ENCODE measurements at places on chromosomes 1 and 21.

- no peak for DNase-seq
These were observed 345.3 kb upstream of the ADGRL2 start for GRCh38 chr1:81455481-81455880.

DNA sequence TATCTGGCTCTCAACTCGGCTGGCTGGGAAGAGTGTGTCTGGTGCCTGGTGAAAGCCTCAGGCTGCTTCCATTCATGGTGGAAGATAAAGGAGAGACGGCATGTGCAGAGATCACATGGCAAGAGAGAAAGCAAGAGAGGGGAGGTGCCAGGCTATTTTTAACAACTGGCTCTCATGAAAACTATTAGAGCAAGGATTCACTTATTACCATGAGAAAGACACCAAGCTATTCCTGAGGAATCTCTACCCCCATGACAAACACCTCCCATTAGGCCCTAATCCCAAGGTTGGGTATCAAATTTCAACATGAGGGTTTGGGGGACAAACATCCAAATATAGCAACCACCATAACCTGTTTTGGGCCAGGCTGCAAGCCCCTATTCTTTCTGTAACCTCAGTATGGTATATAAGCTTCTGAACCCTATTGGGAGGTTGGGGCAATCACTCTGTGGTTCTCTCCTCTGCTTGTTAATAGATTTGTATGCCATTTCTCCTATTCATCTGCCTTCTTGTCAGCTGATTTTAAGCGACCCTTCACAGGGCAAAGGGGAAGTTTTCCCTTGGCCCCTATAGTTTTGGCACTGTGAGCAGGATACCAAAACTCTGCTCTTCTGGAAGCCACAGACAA is 179.0 kb upstream of the TNR start:
- no peak for DNase-seq

DNA sequence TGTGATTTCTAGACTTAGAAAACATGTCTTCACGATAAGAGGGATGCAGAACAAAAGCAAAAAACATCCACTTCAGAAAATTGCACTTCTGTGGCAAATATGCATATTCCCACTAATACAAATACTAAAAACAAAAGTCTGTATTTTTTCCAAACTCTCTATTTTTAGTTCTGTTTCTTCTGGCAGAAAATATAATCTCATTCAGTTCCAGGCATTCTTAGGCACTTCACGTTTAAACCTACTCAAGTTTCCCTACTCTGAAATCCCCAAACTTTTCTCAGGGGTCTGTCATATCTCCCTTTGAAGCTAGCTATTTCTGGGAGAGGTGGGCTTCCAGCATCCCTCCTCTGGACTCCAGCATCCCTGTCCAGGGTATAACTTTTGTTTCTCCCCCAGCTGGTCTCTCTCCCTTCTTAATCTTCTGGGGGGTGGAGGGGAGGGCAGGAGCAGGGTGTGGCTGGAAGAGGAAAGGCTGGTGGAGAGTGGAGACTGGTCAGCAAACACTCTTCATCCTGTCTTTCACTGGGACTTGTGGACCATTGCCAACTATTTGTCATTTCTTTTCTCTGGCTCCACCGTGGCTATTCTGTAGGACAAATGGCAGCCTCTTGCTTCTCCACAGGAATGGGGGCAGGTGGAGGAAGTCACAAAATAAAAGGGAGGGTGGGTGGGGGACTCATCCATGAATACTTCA is 19.6 kb upstream of the NCF2 start:
- no peak for DNase-seq

GRCh38 chr21:43879348-43880110 is 14.5 kb downstream of the AGPAT3 start:
- DNase-seq, result no peak

DNA sequence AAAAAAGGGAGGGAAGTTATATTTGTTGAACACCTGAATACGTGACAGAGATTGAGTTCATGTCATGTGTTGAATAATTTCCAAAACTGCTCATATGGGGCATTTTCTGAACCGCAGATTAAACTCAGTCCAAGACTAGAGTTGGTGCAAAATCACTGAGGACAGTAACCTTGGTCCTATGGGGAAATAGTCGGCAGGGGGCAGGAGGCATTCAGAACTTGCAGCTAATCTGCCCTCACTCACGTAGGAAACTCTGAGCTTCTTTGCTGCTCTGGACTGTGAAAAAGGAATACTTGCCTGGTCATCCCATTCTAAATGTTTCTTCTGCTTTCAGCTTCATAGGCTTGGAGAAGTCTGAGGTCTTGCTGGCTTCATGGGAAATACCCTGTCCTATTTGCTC is 228.3 kb upstream of the ZP4 start:
- DNase-seq, result no peak

DNA sequence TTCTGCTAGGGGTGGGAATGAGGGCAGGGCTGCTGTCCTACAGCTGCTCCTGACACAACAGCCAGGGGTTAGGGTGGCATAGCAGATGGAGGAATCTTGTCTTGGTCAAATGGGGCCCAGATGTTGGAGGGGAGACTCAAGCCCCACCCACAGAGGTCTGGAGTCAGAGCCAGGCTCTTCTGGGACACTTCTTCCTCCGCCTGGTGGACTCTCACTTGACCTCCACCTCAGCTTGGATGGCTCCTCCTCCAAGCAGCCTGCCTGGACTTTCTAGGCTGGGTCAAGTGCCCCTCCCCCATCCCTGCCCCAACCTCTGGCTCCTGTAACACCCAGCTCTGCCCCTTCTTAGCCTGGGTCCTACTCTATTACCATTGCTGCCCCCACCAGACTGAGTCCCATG is 35.5 kb downstream of the EPHA2 start:
- no peak for DNase-seq

DNA sequence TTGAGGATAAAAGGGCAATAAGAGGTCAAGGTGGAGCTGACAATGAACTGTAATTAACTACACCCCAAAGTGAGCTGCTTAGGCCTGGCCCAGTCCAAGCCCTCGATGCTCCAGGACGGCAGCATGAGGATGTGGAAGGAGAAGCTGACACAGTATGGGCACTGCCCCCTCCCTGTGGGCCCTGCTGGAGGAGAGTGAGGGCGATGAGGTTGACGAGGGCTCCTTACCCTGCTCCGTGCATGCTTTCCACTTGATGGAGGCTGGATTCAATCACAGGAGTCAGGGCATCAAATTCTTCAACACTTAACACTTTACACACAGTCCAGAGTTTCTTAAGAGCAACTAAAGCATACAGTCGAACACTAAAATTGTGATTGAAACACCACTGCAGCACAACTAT is 32.4 kb downstream of the COA6 start:
- DNase-seq, result no peak

- DNase-seq, result no peak
These were observed 447.2 kb downstream of the MATN1 start for GRCh38 chr1:30275926-30276764.

GRCh38 chr1:237032029-237032428 is 10.0 kb upstream of the RYR2 start:
- DNase-seq, result no peak

DNA sequence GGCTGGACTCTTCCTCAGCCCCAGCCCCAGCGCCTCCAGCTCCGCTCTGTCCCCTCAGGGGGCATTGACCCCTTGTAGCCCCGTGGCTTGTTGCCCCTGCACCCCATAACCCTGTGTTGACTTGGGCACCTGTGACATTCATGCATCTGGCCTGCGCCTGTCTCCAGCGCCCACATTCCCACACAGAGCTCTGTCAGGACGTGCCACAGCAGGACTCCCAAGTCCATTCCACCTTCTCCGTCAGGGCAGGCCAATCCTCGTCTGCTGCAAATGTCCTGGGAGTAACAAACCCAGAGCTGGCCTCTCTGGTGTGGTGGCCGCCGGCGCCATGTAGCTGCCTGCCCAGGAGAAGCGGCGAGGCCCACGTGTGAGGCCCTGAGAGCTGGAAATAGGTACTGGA is 60.6 kb downstream of the AGPAT3 start:
- no peak for DNase-seq

DNA sequence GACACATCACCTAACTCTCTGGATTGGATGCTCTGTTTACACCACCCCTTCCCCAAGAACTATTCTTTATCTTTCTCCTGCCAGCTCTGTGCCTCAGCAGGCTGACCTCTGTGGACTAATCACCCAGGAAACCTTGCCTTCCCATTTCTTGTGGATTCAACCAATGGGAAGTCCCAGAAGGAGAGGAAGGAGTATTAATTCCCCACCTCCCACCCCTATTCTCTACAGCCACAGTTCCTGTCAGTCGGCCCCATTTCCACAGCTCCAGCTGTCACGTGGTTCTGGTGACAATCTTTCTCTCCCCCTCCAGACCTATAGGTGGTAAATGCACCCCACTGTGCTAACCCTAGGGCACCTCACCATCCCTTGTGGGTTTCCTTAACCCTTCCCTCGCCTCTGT is 46.8 kb upstream of the SSBP3 start:
- no peak for DNase-seq

DNA sequence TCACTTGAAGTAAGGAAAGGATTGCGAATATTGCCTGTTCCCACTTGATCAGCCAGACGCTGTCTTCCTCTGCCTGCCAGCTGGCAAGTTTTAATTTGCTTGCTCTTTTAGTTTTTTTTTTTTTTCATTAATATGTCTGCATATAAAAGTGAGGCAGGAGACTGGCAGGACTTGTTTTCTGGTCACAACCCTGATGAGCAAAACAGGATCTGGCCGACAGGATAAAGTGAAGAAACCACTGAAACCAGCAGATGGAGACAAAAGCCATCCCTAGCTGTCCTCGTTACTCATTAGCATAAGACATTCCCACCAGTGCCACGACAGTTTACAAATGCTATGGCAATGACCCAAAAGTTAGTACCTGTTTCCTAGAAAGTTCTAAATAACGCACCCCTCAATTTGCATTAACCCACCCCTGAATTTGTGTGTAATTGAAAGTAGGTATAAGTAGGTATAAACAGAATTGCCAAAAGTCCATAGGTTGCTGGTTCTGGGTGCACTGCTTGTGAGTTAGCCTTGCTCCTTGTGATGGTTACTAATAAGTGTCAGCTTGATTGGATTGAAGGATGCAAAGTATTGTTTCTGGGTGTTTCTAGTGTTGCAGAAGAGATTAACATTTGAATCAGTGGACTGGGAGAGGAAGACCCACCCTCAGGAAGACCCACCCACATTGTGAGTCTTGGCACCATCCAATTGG is 60.8 kb downstream of the ZNF684 start:
- DNase-seq, result no peak

GRCh38 chr1:7519181-7519860 is 251.8 kb upstream of the VAMP3 start:
- no peak for DNase-seq

DNA sequence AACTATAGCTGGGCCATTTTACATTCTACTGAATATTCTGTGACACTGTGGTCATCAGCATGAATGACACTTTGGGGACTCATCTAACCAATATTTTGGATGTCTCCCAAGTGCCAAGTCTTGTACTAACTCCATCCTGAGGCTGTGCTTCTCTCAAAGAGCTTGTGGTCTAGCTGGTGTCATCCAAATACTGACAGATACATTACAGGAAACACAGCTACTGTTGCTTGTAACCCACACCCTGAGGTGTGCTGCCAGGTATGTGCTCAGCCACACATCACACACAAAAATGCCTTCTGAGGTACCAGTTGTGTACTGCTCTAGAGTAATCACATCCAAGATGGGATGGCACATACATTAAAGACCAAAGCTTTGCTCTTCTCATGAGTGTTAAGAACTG is 81.6 kb downstream of the ST6GALNAC5 start:
- no peak for DNase-seq

GRCh38 chr21:14088391-14088790 is 122.4 kb downstream of the LIPI start:
- DNase-seq, result no peak

DNA sequence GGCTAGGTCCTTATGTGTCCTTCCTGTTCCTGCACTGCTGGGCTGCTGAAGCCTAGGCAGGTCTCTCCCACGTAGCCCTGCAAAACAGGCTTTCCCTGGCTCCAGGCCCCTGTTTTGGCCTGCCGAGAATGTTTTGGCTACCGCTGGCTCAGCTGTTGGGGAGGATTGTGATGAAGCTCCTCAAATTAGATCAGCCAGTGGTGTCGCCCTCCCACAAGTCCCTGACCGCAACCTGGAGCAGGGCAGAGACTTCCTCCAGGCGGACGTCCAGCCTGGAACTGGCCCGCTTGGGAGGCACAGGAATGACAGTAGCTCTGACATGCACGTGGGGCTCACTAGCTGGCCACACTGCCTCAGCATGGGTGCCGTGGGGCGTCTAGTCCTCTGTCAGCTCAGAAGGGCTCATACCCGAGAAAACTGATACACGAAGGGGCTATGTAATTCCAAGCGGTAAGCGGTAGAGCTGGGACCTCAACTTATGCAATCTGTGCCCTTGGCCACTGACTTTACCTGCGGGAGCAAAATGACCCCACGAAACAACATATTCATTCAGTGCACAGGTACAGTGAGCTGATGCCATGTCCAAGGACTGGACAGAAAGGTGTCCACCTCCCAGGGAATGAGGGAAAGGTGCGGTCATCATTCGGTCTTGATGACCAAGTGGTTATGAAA is 26.6 kb downstream of the DHRS3 start:
- no peak for DNase-seq

DNA sequence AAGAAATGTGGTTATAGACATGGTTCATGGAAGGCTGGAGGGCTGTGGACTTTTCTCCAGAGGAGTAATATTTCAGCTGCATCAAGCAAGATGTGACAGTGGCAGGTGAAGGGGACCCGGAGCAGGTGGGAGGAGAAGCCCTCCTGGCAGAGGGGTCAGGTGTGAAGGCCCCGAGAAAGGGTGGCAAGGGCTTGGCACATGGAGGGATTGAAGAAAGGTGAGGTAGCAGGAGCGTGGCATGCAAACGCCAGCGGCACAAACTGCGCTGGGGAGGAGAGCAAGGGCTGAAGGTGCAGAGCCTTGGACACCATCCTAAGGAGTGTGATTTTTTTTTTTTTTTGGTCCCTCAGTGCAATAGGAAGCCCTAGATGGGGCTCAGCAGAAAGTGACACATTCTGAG is 244.6 kb downstream of the TOMM20 start:
- no peak for DNase-seq

DNA sequence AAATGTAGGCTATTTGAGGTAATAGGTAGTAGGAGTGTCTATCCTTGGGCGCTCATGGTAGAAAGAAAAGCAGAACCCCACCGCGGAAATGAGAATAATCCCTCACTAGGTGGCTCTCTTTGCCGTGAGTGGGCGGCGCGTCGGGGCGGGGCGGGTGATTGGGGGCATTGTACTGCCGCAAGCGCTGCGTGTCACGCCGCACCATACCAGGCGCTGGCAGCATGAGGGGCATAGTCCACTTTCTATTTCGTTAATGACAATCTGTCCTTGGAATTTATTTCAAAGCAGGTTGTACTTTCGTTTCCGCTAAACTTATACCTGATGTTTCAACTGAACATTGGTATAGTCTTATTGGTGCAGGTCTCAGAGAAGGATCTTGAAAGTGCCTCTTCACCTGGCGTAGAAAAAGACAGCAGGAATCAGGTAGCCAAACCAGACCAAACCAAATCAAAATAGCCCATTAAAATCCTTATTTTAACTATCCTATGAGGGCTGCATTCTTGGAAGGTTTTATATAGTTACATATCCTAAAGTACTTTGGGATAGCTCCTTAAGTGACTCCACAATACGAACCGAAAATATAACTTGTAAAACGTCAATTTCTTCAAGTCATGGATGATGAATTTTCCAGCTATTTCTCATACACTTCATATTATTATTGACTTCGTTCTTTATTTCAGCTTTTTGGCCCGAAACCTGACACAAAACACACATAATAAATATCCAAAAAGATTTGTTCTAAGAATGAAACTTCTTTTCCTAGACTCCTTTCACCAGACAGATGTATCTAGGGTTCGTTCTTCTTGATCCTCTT is 1.9 kb upstream of the SMG7 start:
- DNase-seq, result peak; percentile 88
